ENCODE measurements at places on chromosomes 11 and 22. TPM values are rescaled to one million over a fixed set of nuclear protein-coding genes. Genes with fewer than 3 reads are reported as not detected.

The PLAAT2 gene
- polyA plus RNA-seq, result 49.5 TPM

The OR9Q1 gene
- not detected for polyA plus RNA-seq

The OR51T1 gene
- polyA plus RNA-seq, result not detected

The ACRV1 gene
- polyA plus RNA-seq, result not detected

The LRRC32 gene
- polyA plus RNA-seq, result 105 TPM

The CCDC116 gene
- 0.22 TPM for polyA plus RNA-seq

The VPREB3 gene
- polyA plus RNA-seq, result 1.3 TPM

The ZNF280B gene
- polyA plus RNA-seq, result 0.26 TPM

The SEZ6L gene
- 0.09 TPM for polyA plus RNA-seq

The POTEH gene
- not detected for polyA plus RNA-seq

The IL17RA gene
- 4.2 TPM for polyA plus RNA-seq

The MMP1 gene
- 0.26 TPM for polyA plus RNA-seq

The RSF1 gene
- 7.9 TPM for polyA plus RNA-seq
